ENCODE measurements at places on chromosomes 7 and 10.

- no peak for DNase-seq
These were observed 14.4 kb upstream of the SP4 start for GRCh38 chr7:21413502-21413901.

DNA sequence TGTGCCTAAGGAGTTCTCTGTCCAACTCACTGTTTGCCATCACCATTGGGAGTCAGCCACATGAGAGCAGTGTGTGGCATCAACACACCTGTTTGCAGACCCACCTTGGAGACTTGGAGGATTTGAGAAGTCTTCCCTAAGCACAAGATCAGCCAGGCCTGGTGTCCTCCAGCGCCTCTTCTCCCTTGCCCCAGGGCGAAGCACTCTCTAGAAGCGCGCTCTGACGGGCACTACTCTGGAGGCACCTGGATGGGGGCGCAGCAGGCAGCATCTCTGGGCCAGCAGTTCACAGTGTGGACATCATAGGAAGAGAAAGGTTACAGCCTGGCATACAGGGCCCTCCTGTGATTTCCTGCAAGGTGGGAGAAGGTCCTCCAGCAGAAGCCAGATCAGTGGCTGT is 289.3 kb downstream of the CELF2 start:
- DNase-seq = no peak

DNA sequence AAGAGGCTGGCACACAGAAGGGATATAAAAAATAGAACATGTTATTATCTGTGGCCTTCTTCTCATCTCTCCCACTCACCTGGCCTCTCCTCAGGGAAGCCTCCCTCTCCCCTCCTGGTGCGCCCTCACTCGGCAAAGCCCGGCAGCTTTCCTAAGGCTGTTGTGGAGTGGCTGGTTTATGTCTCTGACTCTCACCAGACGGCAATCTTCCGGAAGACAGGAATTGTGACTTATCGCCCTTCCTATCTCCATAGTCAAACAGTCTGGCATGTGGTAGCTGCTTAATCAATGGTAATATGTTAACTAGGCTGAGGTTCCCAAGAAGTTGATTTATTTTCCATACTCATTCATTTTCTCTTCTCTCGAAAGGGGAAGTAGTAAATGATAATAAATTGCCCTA is 78.7 kb downstream of the ATXN7L1 start:
- no peak for DNase-seq

- DNase-seq = no peak
These were observed 10.5 kb downstream of the PSPH start for GRCh38 chr7:56040730-56041129.

- DNase-seq = no peak
These were observed 86.0 kb downstream of the ATE1 start for GRCh38 chr10:121841862-121842261.

DNA sequence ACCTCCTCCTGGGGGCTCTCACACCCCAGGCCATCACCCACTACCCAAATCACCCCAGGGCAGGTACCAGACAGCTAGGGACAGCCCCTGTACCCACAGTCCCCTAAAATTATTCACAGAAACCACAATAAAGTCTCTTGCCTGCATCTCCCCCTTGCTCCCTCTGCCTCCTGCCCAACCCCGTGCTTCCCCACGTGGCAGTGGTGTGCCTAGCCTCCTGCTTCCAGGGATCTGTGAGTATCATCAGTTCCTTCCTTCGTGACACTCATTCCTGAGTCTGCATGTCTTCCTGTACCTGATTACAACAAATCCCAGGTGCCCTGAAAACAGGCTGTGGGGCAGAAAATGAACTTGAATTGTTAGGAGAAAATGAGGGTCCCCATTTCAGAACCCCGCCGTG is 61.5 kb downstream of the PRKAG2 start:
- no peak for DNase-seq

- no peak for DNase-seq
These were observed 100.3 kb downstream of the STRA8 start for GRCh38 chr7:135333946-135334345.

DNA sequence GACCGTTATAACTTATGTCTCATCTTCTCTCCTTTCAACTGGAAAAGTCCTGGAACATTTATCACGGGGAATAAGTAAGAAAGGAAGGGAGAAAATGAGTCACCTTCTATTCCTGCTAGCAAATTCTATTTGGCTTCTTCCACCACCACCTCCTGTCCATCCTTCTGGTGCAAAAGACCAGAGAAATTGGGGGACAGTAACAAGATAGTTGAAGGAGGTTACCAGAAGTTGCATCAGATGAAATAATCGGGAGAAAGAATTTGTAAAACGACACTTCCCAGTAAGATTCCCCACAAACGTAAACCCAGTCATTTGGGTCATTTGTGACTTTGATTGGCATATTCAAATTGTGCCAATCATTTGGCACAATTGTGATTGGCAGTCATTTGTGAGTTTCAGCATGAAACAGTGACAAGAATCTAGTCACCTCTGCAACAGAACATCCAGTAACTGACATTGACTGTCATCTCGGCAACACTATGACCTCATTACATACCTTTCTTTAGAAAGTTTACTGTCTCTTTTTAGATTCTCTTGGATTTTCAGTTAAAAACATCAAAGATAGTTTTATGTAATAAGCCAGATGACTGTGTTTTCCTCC is 51.3 kb upstream of the PIK3CG start:
- no peak for DNase-seq

GRCh38 chr7:80881351-80881900 is 37.4 kb downstream of the SEMA3C start:
- DNase-seq = no peak

DNA sequence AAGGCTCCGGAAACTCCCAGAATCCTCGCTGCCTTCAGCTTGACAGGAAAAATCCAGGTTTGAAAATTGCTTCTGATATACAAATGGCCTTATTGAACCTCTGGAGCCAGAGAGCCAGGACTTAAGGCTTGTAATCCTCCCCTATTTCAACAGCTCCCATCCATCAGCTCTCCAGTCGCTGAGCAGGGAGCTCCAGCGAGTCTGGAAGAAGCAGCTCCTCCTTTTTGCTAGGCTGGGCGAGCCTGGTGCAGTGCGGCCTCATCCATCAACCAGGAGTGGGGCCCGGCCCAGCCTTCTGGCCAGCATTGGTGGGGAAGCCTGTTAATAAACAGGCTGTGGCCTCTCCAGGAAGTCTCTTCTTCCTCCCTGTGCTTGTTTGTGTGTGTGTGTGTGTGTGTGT is 424.4 kb downstream of the TCERG1L start:
- no peak for DNase-seq

- DNase-seq = no peak
These were observed 31.7 kb downstream of the HYAL4 start for GRCh38 chr7:123876557-123877256.

DNA sequence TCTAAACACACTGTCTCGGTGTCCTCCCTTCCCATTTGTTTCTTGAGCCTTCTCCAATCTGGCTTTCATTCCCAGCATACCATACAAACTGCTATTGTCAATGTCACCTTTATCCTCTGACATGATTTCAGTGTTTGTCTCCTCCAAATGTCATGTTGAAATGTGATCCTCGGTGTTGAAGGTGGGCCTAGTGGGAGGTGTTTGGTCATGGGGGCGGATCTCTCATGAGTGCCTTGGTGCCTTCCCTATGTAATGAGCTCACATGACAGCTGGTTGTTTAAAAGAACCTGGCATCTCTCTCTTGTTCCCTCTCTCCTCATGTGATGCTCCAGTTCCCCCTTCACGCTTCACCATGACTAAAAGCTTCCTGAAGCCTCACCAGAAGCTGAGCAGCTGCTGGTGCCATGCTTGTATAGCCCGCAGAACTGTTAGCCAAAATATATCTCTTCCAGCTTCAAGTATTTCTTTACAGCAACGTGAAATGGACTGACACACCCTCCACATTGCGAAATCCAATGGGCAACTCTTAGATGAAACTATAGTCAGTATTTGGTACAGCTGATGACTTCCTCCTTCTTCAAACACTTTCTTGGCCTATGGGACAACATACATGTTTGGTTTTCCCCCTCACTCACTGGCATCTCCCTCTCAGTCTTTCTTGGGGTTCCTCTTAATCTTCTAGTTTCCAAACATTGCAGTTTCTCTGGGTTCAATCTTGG is 27.8 kb downstream of the RNLS start:
- DNase-seq = no peak

GRCh38 chr10:33661580-33662336 is 327.3 kb upstream of the NRP1 start:
- peak; percentile 73 for DNase-seq

GRCh38 chr10:78865931-78866717 is 202.6 kb upstream of the ZMIZ1 start:
- DNase-seq = no peak

DNA sequence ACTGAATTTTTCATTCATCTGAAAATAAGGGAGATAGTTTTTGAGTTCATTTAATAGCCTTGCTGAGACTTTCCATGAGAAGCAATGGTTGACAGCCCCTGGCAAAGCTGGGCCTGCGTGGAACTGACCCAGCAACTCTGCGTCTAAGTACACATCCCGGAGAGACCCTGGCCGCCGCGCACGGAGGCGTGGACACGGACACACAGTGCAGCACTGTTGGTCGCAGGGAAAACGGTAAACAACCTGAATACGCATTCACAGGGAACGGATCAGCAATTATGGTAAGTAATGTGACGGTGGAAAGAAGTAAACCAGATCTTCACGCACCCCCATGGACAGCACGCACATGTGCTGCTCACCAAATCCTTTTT is 28.2 kb downstream of the GNA12 start:
- no peak for DNase-seq

- no peak for DNase-seq
These were observed 153.2 kb upstream of the LYZL2 start for GRCh38 chr10:30782537-30783461.

DNA sequence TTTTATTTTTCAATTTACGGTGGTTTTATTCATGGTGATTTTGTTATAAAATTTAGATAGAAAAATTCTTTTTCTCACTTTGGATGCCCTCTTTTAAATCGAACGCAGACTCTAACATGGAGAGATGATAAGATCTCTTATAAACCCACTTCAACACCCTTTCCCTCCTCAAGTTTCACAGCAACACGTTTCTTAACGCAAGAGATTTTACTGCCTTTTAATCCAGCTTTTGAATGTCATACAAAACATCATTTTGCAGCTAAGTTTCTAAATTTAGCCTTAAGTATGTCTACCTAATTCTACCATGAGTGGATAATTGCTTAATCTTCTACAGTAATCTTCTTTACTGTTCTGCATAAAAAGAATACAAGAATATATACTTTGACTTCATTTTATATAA is 70.0 kb downstream of the SEMA3C start:
- no peak for DNase-seq
